ENCODE measurements at places on chromosomes 7 and 10.

- no peak for DNase-seq
These were observed 209.0 kb downstream of the CACNA2D1 start for GRCh38 chr7:82234457-82235049.

DNA sequence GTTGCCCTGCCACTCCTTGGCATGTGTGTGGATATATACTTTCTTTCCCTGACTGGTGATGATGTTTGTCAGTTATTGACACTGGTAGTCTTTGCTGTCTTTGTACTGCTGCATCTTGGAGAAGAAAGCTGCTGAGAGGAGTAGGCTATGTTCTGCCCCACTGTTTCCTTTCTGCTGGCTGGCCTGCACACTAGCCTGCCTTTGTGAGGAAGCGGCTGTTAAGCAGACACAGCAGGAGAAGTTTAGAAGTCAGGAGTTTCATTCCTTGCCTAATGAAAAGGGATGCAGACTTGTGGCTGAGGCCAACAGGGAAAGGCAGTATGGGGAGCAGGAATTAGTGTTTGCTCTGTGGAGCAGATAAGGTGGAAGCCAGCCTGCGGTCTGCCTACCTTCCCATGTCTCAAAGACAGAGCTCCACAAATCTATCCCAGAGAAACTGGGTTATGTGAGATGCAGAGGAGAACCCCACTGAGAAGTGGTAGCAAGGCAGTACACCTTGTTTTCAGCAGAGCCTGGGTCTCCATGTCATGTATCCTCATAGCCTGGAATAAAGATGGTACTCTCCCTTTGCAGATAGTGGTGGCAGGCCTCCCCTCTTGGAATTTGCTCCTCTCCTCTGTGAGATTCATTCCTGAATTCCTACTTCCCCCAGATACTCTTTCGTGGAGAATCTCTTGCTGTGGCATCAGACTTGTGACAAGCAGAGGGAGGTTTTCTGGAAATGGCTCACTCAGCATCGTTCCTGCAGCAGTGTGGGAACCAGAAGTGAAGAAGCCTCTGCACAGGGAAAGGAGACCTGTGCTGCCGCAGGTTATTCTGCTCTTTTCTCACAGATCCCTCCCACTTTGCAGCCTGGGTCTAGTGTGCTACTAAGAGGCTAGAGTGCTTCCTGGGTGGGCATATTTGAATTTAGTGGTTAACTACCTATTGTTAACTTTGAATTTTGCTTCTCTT, 130.2 kb downstream of the LRRC4 start:
- DNase-seq, result no peak

- no peak for DNase-seq
These were observed 1.6 kb upstream of the PIK3CG start for GRCh38 chr7:106863274-106863997.

DNA sequence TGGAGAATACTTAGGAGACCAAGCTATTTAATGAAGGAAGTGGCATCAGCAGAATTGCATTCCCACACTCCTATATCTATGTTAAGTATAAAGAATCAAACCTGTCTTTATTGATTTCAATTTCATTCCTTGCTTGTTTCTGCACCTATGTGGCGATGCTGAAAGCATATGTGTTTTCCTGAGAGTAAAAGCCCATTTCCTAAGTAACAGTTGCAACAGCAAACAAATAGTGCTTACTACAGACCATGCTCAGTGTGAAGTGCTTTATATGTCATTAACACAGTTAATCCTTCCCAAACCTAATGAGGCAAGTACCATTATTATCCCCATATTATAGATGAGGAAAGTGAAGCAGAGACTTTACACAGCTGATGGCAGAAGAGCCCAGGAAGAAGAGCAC, 552.1 kb downstream of the PARD3 start:
- DNase-seq, result no peak

DNA sequence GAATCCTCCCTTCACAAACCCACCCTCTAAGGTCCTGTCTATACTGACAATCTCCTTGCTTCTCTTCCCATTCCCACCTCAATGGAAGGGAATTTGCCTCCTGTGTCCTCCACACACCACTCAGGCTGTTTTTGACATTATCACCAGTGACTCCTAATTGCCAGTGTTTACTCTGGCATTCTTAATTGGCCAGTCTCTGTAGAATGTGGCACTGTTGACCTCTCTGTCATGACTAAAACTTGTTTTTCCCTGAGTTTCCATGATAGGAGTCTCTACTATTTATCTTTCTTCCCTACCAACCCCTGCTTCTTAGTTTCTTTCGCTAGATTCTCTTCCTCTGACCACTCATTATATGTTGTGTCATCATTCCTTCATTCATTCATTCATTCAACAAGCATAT, 12.1 kb downstream of the SLC16A12 start:
- DNase-seq, result no peak

DNA sequence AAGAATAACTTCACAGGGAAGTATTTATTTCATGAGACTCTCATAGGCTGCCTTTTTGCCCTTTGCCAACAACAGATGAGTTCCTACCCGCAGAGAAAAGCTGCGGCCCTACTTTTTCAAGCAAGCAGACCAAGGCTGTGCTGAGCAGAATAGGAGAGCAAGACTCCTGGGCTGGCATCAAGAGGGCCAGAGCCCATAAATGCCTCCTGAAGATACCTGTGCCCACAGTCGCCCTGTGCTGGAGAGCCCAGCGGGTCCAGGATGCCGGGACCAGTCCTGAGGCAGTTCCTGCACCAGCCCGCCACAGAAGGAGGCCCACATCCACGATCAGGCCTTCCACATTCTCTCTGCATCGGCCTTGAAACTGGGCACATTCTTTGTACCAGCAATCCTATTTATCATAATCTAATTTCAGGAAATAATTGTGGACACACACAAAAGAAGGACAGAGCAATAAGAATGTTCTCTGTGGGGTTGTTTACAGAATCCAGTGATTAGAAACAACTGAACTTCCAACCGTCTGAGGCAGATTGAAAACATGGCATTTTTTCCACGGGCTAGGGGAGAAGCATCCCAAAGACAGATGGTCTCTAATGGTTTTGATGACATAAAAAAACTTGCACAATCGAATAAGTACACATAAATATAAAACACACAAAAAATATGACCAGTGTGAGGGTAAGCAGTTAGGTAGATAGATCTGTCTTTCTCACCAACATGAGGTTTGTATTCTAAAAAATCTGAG, 95.6 kb downstream of the CPXM2 start:
- DNase-seq, result no peak

DNA sequence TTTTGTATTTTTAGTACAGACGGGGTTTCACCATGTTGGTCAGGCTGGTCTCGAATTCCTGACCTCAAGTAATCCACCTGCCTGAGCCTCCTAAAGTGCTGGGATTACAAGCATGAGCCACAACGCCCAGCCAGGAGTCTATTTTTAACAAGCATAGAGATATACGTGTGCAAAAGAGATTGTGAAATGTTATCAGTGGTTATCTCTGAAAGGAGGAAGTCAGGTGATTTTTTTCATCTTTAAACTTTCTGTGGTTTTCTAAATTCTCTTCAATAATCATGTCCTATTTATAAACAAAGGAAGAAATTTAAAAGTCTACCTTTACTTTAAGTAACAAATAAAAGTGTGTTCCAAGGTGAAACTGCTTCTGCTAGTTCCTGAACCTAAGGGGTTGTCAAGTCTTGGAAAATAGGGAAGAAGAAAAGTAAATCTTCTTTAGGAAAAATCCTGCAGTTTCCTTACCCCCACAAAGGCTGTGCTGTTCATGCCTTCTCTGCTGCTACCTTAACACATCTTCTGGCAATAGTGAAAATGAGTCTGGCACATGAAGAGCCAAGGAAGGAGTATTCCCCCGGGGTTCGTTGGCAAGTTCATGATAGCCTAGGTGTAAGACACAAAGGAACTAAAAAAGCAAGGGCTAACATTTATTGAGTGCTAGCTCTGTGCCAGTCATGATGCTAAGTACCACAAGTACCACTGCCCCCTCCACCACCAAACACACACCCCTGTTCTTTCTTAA, 51.1 kb downstream of the CYP26A1 start:
- DNase-seq, result no peak
